ENCODE measurements at places on chromosomes 6 and 20.
A peak's percentile ranks its signal among the peaks of the same experiment; 100 is the strongest.

DNA sequence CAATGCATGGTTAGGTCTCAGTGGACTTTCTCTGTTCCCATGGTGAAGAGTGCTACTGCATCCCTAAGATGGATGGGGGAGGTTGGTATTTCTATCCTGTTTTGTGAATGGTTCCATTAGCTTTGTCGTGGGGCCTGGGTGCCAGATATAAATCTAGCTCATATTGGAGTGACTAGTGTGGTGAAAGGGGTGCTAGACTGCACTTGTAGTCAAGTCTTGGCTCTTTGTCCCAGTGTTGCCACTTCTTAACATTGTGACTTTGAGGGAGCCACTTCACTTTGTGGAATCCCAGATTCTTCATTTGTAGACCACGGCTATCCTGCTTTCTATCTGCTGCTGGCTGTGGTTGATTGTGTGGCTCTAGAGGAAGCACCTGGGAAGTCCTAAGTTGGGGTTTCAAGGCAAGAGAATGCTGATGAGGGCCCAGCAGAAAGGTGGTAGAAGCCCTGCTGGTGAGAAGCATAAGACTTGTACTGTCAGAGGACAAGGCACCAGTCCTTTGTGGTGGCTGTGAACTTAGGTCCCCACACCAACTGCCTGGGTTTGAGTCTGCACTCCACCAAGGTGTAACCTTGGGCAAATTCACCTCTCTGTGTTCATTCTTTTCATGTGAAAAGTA is 44.1 kb downstream of the VAPB start:
- DNase-seq = no peak

- DNase-seq = no peak
These were observed 38.8 kb upstream of the MAP3K4 start for GRCh38 chr6:160952633-160953281.

GRCh38 chr20:19889011-19889953 is 127.9 kb upstream of the NAA20 start:
- DNase-seq = peak; percentile 94

DNA sequence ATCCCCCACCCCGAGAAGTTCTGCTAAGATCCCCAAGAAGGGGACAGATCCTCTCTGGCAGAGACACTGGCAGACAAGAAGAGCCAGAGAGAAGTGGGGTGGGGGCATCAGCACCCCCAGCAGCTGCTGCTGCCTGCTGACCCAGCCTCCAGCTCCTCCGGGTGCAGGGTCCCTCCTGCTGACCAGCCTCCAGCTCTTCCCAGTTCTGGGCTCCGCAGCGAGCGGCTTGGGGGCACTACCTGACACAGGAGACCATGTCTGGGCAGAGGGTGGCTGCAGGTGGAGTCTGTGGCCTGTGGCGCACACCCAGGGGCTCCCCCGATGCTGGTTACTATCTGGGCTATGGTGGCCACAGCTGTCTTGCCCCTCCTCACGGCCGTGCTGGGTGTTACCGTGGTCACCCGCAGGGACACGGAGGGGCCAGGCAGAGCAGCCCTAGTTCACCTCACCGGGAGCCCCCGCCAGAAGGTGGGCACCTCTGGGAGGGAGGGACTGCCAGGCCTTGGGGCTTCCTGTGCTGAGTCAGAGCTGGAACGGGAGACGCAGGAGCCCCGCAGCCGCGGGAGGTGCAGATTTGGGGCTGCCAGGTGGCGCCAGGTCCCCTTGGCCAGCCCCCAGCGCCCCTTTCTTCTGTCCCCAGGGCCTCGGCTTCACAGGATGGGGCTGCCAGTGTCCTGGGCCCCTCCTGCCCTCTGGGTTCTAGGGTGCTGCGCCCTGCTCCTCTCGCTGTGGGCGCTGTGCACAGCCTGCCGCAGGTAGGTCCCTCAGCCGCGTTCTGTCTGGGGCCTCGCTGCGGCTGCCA is 630 bp downstream of the LIME1 start:
- no peak for DNase-seq

DNA sequence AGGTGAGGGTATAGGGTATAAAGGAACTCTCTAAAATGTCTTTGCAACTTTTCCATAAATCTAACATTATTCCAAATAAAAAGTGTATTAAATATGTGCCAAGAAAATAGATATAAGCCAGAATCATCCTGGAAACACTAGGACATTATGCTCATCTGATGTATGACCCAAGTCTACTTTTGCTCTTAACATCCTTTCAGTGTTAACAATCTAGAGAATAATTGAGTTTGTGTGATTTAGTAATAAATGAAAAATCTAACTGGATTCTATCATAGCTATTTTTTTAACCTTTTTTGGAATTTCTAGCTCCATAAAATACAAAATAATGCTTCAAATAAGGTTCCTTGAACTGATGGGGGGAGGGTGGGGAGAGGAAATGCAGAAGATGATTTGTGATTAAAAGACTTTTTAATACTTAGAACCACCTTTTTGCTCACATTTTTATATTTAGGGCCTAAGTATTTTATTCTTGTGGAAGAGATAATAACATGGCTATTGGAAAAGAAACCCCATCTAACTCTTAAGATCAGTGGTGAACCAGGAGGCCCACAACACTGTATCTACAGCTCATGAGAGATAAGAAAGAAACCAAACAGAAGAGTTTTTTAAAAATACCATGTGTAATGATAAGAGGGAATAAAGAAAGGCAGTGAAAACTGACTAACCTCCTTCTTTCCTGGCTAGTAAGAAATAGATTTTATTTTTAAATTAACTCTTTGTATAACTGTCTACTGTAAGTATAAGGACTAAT is 68.5 kb downstream of the PDSS2 start:
- DNase-seq = no peak

GRCh38 chr6:110769923-110770322 is 45.3 kb downstream of the CDK19 start:
- no peak for DNase-seq

- no peak for DNase-seq
These were observed 65.8 kb upstream of the CCDC167 start for GRCh38 chr6:37565267-37566110.

GRCh38 chr20:5180933-5181332 is 54.1 kb downstream of the CDS2 start:
- peak; percentile 9 for DNase-seq

DNA sequence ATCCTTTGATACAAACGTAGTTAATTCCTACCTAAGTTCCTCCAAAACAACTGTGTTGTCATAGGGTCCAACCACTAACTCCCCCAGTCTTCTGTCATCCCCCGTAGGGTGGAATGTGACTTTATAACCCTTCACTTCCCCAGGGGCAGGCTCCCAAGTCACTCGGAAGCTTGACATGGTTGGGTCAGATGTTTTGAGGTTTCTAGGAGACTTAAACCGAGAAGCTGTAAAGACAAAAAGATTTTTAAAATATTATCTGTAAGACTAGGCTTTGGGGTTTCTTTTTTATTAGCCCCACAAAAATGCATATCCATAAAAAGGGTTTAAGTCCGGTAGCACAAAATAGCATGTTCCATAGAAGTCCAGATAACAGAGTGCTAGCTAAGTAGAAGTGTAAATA is 50.2 kb downstream of the COL12A1 start:
- DNase-seq = peak; percentile 38

GRCh38 chr6:91565207-91565606 is 978.3 kb upstream of the MAP3K7 start:
- no peak for DNase-seq

DNA sequence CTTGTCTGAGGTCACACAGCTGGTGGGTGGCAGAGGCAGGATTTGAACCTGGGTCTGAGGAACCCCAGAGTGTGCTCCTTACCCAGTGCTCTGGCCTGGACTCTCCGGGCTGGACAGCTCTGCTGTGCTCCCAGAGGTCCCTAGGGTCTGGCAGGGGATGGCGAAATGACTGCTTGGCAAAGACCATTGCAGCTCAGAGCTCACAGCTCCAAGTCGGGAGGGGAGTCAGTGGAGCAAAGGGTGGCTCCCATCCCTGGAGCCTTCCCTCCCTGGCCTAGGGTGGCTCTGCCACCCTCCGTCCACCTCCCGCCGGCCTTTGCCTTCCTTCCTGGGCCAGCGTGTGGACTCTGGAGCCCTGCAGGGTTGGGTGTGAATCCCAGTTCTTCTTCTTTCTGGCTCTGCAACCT is 17.5 kb downstream of the CEBPB start:
- DNase-seq = no peak

DNA sequence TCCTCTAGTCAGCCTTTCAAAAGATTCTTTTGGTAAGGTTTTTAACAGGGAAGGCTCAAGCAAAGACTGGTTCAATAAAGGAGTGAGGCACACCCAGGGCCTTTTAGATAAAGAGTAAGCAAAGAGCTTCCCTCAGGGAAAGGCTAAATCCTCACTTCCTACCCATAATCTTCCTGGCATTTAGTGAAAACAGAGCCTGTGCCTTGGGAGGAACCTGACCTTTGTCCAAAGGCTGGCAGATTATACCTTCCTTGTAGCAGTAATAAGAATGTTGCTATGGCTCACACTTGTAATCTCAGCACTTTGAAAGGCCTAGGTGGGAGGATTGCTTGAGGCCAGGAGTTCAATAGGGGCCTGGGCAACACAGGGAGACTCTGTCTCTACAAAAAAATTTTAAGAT is 280.1 kb upstream of the PLCB4 start:
- no peak for DNase-seq

GRCh38 chr6:43250992-43251373 is 7.7 kb downstream of the TTBK1 start:
- no peak for DNase-seq

GRCh38 chr6:1390946-1391799 is 1.8 kb downstream of the FOXF2 start:
- peak; percentile 80 for DNase-seq

GRCh38 chr6:146316175-146316495 is 227.5 kb upstream of the RAB32 start:
- DNase-seq = no peak

- no peak for DNase-seq
These were observed 195.7 kb downstream of the GPX5 start for GRCh38 chr6:28721372-28721771.

DNA sequence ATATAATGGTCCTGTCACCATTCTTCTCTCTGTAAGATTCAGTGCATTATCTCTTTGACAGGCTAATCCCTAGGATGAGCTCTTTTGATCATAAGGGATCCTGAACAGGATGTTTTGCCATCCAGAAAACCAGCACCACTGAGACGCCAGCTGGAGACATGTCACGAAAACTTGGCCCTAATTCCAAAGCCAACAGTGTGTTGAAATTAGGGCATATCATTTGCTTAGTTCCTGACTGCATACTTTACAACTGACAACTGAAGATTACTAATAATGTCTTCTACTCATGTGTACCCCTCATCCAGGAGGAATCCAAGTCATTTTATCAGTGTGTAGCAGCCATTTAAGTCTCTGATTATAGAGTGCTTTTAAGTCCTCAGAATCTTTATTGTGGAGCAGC is 243.6 kb downstream of the KCNQ5 start:
- peak; percentile 24 for DNase-seq

DNA sequence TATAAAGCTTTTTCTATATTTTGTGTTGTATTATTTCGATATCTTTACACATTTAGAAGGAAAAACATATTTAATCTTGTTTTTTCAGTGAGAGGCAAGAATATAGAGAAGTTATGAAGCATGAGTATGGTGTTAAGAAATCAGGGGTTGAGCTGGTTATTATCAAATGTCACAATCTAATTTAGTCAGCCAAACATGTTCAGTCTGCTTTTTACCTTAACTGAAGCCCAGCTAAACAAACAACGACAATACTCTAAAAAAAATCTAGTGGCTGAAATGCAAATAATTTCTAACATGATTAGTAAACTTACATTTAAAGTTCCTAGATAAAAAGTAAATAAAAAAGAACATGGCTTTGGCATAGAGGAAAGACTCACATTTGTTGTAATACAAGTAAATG is 433.8 kb upstream of the NRSN1 start:
- DNase-seq = no peak

DNA sequence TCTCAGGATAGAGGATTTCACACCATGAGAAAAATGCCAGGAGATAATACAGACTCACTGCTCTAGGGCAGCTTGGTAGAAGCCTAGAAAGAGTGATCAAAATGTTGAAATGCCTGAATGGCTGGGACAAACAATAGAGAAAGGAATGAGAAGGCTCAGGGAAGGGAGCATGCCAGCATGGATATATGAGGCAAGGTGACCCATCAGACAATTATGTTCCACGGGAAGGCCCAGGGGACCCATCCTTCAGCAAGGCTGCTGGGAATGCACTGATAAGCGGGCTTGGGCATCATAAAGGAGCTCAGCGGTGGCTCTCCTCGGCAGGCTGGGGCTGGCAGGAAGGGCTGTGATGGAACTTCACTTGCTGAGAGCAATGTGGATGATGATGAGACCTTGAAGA is 12.2 kb downstream of the HEBP2 start:
- no peak for DNase-seq

GRCh38 chr6:159062564-159062945 is 17.8 kb upstream of the TAGAP start:
- DNase-seq = no peak

DNA sequence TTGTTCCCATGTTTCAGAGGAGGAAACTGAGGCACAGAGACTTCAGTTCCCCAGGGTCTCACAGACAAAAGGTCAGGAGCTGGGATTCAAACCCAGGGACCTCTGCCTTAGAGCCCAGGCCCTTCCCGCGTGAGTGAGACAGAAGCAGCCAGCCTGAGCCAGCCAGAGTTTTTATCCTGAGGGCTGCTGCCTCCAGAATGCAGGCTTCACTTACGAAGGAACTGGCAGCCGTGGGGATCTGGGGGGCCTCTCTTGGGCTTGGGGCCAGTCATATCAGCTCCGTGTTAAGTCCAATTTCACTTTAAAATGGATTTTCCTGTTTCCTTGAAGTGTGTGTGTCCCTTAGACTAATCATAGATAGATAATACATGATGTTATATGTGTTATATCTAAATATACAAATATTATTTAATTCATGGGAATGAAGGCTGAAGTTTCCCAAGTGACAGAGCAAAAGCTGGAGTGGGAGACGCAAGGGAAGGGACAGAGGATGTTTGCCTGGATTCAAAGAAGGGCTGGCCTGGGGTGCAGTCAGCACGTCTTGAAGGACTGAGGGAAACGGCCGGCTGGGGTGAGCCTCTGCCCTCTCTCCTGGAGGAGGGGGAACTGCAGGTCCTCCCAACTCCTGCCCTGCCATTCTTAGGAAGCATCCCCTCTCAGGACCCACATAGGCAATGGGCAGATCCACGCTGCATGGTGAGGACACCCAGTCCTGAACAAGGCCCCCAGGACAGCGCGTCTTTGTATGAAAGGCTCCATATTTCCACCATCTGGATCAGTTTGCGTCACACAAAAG is 320.1 kb downstream of the CDH4 start:
- no peak for DNase-seq

- peak; percentile 91 for DNase-seq
These were observed 18.7 kb upstream of the TRPC4AP start for GRCh38 chr20:35111141-35111888.

DNA sequence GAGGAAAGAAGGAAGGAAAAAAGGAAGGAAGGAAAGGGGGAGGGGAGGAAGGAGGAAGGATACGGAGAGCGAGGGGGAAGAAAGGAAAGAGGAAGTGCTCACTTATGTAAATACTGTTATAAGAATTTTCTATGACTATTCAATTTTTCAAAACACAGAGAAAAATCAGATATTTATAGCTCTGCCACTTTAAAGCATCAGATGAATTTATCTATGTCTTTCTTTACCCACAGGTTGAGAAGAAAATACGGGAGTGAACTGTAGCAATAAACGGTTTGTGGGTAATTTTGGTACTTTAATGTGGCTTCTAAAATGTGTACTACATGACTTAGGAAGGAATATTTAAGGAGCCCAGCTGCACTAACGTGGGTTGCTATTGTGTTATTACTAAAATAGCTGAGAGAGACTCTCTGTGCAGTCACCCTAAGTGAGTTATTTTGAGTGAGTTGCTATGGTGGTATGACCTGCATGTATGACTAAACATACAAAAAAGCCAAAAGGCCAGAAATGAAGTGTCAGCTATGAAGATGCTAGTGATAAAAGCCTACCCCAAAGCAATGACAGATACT is 225.5 kb downstream of the SOD2 start:
- DNase-seq = no peak

- DNase-seq = no peak
These were observed 54.7 kb downstream of the RNASET2 start for GRCh38 chr6:166901626-166902025.
